Spinal cord (tissue), 10 donors: ENCODE measurements at places on chromosomes 1 and 21. TPM values are rescaled to one million over a fixed set of nuclear protein-coding genes. Genes with fewer than 3 reads are reported as not detected.

The FOXD3 gene
- total RNA-seq, result 5.1 TPM

The S100A4 gene
- total RNA-seq, result 38.2 TPM

The HEYL gene
- total RNA-seq, result 3.2 TPM

The SPATA21 gene
- total RNA-seq, result not detected

The FAM43B gene
- 3.0 TPM for total RNA-seq

The SPAG17 gene
- 35.5 TPM for total RNA-seq

The SDC3 gene
- 120 TPM for total RNA-seq

The LYPLA2 gene
- 28.3 TPM for total RNA-seq
